Stimulated activated CD4-positive, alpha-beta T cell treated with anti-CD3 and anti-CD28 coated beads, Interleukin-1b, Interleukin-23, amount 100 ng/mL, for 4 hours (primary cell): ENCODE measurements at places on chromosomes 5 and 9.

GRCh38 chr9:27460226-27461023 is 63.7 kb upstream of the IFNK start:
- no peak for DNase-seq

DNA sequence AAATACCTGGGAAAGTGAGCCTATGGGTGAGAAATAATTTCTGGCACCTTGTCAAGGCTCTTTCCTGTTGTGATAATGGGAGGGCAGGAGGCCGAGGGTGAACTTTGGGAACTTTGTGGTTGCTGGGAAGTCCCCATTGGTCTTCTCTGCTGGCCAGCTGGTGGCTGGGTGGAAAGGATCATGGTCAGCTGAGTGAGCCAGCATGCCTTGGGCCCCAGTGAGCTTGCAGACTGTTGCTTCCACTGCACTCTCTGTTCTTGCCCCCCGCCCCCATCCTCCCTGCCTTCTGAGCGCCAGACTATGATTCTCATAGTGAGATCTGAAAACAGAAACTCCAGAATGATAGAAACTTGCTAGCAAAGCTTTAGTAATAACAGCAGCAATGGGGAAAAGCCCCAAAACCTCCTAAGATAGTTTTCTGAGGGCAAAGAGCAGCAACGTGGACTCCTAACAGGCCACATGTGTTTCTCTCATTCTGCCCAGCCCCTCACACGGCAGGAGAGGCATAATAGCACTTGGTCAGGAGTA is 139.2 kb upstream of the SMARCA2 start:
- no peak for DNase-seq

DNA sequence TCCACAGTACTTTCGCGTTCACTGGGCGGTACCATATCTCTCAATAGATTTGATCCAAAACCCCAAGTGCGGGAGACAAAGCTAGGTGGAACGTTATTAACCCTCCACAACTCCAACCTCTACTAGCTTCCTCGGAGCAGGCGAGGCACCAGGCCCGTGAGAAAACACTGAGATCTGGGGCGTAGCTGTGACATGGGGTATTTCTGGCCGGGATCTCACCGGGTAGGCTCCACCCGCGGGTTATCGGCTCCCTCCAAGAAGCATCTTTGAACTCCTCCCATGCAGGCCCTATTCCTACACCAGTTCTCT is 350 bp upstream of the SLC25A46 start:
- DNase-seq: no peak

DNA sequence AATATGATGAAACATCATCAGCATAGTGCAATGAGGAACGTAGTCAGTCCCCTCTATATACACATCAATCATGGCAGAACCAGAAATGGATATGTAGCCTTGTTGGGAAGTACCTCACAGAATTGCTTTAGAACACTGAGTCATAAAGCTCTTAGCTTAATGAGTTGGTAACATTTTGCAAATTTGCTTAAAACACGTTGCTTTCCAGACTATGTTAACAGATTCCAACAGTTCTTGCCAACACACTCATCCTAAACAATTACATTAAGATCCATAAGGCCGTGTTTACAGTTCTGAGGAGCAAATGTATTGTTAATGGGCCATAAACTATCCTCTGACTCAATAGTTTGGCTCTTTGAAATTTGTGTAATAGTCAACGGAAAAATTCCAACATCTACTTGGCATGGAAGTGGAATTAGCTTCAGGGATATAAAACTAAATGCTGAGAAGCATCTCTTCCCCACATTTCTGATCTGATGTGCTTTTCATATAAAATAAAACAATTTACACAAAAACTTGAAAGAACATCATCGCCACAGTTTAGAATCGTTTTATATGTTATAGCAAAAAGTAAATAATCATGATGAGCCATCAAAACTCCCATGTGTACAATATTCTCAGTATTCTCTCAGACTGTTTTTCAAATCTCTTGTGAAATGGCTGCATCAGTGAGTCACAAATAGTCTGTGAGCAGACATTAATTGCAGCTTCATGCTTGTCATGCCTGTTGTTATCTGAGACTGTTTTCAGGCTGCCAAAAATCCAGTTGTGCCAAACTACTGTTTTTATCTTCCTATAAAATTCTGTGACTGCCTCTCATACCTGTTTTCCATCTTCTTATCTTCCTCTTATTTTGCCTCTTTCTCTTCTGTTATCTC is 291.9 kb downstream of the COX7C start:
- no peak for DNase-seq

- DNase-seq: no peak
These were observed at the start of gene IL5 for GRCh38 chr5:132543472-132544201. Gene IL5 (minus strand): TSS chr5:132543522. CDS start chr5:132543478, 44 bp downstream.

- no peak for DNase-seq
These were observed 195.0 kb upstream of the TBC1D2 start for GRCh38 chr9:98450496-98450895.

GRCh38 chr5:57834829-57835608 is 352.4 kb upstream of the ACTBL2 start:
- no peak for DNase-seq

- DNase-seq: no peak
These were observed 871.7 kb upstream of the TYRP1 start for GRCh38 chr9:11821306-11821975.

GRCh38 chr5:9667906-9668305 is 37.8 kb upstream of the TAS2R1 start:
- DNase-seq: no peak
